ENCODE measurements at places on chromosomes 4 and X.

DNA sequence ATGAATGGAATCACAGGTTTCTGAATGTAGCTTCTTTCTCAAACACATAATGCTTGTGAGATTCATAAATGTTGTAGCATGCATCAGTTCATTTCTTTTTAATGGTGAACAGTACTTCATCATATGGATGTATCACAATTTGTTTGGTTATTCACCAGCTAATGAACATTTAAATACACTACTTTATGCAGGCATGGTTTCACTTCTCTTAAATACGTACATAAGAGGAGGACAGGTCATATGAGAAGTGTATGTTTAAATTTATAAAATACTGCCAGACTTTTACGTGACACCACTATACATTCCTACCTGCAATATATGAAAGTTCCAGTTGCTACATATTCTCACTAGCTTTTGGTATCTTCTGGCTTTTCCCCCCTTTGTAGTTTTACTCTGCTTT is 65.4 kb downstream of the ANKRD17 start:
- no peak overlapping the region for H3K4me3 ChIP-seq
- no peaks in the 10 kb centered on the region for H3K4me1 ChIP-seq
- peaks cover 43% of the 10 kb centered on the region for H3K36me3 ChIP-seq
- peak overlapping the region; percentile 14 for H3K27ac ChIP-seq
- H3K27me3 ChIP-seq = peaks cover 5% of the 10 kb centered on the region

DNA sequence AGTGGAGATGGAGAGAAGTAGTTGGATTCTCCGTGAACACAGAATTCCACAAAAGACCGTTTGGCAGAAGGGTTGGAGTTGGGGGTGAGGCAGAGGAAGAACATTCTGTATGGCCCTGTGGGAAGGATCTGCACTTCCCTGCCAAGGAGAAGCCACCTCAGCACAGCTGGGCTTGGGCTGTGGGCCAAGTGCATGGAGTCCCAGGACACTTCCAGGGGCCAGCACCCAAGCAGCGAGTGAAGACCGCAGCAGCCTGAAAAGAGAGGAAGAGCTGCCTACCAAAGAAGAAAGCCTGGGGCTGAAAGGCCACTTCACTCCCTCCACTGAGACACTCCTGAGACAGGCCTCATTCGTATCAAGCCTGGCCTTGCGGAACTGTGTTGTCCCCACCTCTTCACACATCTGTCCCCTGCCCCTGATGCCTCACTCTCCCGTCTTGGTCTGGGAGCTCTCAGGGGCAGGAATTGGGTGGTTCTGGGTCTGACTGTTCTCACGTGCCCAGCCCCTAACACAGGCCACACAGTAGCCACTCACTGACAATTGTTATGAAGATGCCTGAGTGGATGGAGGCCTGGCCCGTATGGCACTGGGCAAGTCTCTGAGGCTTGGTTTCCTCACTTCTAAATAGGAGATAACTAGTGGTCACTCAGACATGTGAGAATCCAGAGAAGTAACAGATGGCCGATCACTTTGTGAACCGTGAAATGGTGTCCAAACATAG is 3.3 kb upstream of the AWAT2 start:
- no peaks in the 10 kb centered on the region for H3K36me3 ChIP-seq
- H3K4me3 ChIP-seq = peak overlapping the region; percentile 37
- no peak for DNase-seq
- H3K27ac ChIP-seq = no peak overlapping the region

DNA sequence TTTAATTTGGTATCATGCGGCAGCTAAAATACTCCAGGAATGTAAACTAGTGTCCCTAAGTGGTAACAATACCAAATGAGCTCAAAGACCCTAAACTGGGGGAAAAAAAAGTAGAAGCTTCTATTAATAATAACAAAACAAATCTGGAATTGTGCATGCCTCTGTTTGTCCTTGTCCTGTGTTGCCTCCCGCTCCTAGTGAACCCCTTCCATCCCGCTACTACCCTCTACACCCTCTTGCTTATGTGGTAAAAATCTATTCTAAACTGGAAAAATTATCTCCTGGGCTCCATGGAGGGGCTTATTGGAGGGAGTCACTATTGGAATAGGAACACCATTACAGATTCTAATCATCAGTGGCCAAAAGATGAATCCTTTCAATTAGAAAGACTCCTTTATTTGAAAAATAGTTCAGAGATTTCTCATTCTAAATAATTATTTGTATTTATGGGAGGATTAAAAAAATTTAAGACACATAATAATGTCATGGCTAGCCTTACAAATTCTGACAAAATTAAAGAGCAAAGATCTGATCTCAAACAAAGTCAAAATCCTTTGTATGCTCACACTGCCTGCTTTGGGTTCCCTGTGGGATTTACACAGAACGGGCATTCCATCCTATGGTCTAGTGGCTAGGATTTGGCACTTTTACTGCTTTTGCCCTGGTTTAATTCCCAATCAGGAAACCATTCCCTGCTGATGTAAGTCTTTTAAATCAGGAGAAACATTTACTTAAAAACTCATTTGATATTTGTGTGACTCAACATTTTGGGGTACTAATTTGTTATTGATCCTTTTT is 34.7 kb upstream of the FMR1 start:
- H3K27me3 ChIP-seq = no peaks in the 10 kb centered on the region
- no peak overlapping the region for H3K4me3 ChIP-seq
- H3K36me3 ChIP-seq = peaks cover 4% of the 10 kb centered on the region
- no peak for DNase-seq
- H3K4me1 ChIP-seq = no peaks in the 10 kb centered on the region

GRCh38 chrX:55033429-55033828 is 2.7 kb upstream of the ALAS2 start:
- H3K27ac ChIP-seq = no peak overlapping the region
- H3K4me3 ChIP-seq = no peak overlapping the region
- peaks cover 26% of the 10 kb centered on the region for H3K4me1 ChIP-seq

GRCh38 chr4:143575331-143575730 is 61.8 kb downstream of the SMARCA5 start:
- H3K27ac ChIP-seq = no peak overlapping the region
- H3K4me1 ChIP-seq = no peaks in the 10 kb centered on the region
- DNase-seq = no peak
- H3K4me3 ChIP-seq = no peak overlapping the region

DNA sequence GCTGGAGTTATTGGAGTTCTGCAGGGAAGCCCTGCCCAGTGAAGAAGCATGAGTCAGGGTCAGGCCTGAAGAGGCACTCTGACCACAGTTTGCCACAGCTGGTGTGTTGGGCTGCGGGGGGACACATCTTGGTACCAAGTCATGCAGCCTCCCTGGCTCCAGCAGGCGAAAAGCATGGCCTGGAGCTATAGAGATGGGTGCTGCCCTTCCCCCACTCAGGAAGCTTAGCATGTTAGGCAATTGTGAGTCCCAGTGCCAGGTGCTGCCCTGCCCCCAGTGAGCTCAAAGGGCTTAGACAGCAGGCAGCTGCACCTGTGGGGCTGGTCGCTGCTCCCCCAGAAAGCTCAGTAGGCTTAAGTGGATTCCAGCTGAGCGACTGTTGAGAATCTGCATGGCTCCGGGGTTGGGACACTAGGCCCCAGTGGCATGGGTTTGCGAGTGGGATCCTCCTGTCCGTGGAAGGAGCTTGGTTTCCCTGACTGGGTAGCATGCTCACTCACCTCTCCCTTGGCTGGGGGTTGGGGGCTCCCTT is 755.5 kb downstream of the GLUD2 start:
- H3K4me1 ChIP-seq = no peaks in the 10 kb centered on the region
- H3K4me3 ChIP-seq = no peak overlapping the region
- no peak for DNase-seq
- H3K36me3 ChIP-seq = no peaks in the 10 kb centered on the region
- no peaks in the 10 kb centered on the region for H3K27me3 ChIP-seq
- no peak overlapping the region for H3K27ac ChIP-seq

GRCh38 chr4:62156205-62156604 is 956.1 kb downstream of the ADGRL3 start:
- H3K27me3 ChIP-seq = peaks cover 3% of the 10 kb centered on the region
- H3K36me3 ChIP-seq = no peaks in the 10 kb centered on the region
- no peak overlapping the region for H3K27ac ChIP-seq
- no peaks in the 10 kb centered on the region for H3K4me1 ChIP-seq
